ENCODE measurements at places on chromosomes 12 and 14. TPM values are rescaled to one million over a fixed set of nuclear protein-coding genes. Genes with fewer than 3 reads are reported as not detected.

- DNase-seq, result no peak
- no peak overlapping the region for H3K4me3 ChIP-seq
Measured at GRCh38 chr14:77172916-77173315, 8.7 kb upstream of the TMEM63C start.

Gene HPD
- 1.2 TPM for polyA plus RNA-seq

DNA sequence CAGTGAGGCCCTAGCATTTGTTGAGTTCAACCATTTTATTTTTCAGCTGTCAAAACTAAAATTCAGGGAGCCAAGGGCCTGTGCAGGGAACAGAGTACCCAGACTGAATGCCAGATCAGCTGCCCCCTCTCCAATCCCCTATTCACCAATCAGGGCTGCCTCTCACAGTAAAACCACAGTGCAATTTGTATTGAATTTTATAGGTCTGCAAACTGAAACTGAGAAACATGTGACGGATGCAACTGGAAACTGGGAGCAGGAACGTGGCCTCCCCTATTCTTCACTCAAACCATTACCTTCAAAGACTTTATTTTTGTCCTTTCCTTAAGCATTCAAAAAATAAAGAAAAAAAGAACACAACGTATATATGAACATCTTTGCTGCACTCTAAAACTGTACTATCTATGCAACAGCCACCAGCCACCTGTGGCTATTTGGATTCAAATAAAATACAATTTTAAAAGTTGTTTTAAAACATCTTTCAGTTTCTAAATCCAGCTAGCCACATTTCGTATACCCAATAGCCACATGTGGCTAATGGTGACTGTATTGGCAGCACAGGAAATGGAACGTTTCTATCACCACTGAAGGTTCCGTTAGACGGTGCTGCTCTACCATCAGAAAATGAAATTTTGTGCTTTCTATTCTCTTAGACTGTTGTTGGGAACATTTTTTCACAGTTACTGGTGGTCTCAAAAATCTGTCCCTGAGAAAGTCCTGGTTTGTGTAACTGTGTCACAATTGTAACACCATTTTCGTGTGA is 371.3 kb upstream of the FAR2 start:
- no peak overlapping the region for H3K27ac ChIP-seq
- no peak overlapping the region for H3K4me3 ChIP-seq
- no peak for DNase-seq
- H3K27me3 ChIP-seq, result no peaks in the 10 kb centered on the region
- H3K4me1 ChIP-seq, result no peaks in the 10 kb centered on the region

- peaks cover 10% of the 10 kb centered on the region for H3K4me1 ChIP-seq
- H3K27ac ChIP-seq, result peak overlapping the region; percentile 56
Measured at GRCh38 chr12:111448266-111448830, 42.6 kb downstream of the SH2B3 start.

Gene TMEM132D
- polyA plus RNA-seq, result 0.06 TPM

Gene JPH4
- polyA plus RNA-seq, result 1.6 TPM

Gene KRT6A
- 6.8 TPM for polyA plus RNA-seq

GRCh38 chr14:75566321-75566720 is 12.1 kb upstream of the FLVCR2 start:
- H3K27me3 ChIP-seq, result no peaks in the 10 kb centered on the region
- no peak overlapping the region for H3K4me3 ChIP-seq
- H3K4me1 ChIP-seq, result no peaks in the 10 kb centered on the region
- H3K27ac ChIP-seq, result no peak overlapping the region
- no peaks in the 10 kb centered on the region for H3K36me3 ChIP-seq

- no peak overlapping the region for H3K27ac ChIP-seq
- H3K27me3 ChIP-seq, result no peaks in the 10 kb centered on the region
- peak; percentile 58 for DNase-seq
- no peaks in the 10 kb centered on the region for H3K36me3 ChIP-seq
- H3K4me1 ChIP-seq, result peaks cover 2% of the 10 kb centered on the region
Measured at GRCh38 chr14:36070031-36070719, 106.3 kb downstream of the PTCSC3 start.

Gene HOXC4
- 0.31 TPM for polyA plus RNA-seq

GRCh38 chr14:58914279-58914855 is 274.1 kb upstream of the DAAM1 start:
- H3K27ac ChIP-seq, result no peak overlapping the region
- H3K36me3 ChIP-seq, result no peaks in the 10 kb centered on the region
- H3K27me3 ChIP-seq, result no peaks in the 10 kb centered on the region
- H3K4me3 ChIP-seq, result no peak overlapping the region
- H3K4me1 ChIP-seq, result peaks cover 2% of the 10 kb centered on the region

GRCh38 chr14:100712490-100712889 is 14.2 kb upstream of the DLK1 start:
- no peaks in the 10 kb centered on the region for H3K27me3 ChIP-seq
- no peak for DNase-seq
- H3K27ac ChIP-seq, result no peak overlapping the region
- H3K4me1 ChIP-seq, result no peaks in the 10 kb centered on the region
- no peak overlapping the region for H3K4me3 ChIP-seq

Gene LETMD1
- 52.0 TPM for polyA plus RNA-seq
